Vagina (tissue), 2 donors: ENCODE measurements at places on chromosomes 12 and 14.

DNA sequence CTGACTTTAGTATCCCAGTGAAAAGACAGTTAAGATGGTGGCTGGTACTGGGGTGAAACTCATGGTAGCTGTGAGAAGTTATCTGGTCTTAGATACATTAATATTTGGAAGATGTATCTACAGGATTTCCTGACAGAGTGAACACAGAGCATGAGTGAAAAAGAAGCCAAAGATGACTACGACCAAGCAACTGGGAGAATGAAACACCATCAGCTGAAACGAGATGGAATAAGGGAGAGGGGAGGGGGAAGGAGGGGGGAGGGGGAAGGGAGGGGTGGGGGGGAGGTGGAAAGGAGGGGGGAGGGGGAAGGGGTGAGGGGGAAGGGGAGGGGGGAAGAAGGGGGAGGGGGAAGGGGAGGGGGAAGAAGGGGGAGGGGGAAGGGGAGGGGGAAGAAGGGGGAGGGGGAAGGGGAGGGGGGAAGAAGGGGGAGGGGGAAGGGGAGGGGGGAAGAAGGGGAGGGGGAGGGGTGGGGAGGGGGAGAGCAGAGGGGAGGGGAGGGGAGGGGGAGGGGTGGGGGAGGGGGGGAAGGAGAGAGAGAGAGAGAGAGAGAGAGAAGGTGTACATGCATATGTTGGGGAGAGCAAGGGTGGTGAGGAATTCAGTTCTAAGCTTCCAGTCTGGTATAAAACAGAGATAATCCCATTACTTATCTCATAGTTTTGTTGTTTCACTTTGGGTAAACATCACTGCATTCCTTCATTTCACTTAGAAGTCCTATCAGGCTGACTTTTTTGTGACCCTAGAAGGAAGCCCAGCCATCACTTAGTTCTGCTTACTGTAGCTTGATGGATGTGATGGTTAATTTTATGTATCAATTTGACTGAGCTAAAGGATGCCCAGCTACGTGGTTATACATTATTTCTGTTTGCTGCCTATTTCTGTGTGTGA lies 73.9 kb downstream of the SPPL3 start:
- no peak for DNase-seq

GRCh38 chr12:89636776-89637160 lies 71.9 kb downstream of the ATP2B1 start:
- DNase-seq = no peak

- no peak for DNase-seq
These were observed 72.8 kb downstream of the TTC7B start for GRCh38 chr14:90743425-90743824.

DNA sequence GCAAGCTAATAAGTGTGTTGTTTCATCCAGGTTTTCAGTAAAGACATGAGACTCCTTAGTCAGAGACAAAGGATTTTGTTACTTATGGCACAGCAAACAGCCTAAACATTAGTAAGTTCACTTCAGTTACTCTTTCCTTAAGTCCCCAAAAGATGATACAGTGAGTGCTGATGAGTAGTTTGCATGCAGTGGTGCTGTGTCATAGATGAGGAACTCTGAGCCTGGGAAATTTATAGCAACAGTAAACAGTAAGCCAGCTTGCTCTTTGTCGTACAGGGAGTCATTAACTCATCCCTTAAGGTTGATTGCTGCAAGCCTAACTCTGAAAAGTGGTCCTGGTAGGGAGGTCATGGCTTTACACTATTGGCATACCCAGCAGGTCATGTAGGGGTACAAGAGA lies 208.6 kb upstream of the OR4E1 start:
- no peak for DNase-seq

DNA sequence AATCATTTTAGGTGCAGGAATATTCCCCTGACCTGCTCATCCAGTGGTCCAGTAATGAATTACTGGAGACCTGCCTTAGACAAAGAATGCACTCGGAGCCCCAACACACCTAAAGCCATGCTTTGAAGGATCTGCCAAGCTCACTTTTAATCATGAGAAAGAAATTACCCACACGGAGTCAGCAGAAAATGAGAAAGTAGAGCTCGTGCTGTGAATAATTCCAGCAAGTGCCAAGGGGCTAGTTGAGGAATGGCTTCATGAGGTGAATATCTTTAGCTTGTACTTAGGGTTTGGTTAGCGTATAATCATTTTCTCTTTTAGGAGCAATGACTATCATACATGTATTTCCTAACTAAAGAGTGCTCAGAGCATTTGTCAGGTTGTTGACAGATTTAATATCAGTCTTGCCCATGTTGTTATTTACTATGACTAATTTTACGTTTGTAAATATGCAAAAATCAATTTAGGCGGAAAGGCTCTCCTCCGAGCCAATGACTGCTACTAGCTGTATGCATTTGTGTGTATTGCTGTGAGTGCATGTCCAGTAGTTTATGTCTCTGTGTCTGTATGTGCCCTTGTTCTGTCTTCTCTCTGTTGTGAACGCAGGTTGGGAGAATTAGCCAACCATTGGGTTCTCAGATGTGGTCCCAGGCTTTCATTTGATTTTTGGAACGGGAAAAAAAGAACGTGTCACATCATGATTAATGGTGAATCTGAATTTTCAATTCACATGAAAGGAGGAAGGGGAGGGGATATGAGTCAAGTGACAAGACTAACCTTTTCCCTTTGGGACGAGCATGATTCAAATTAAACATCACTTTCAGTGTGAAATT lies 98.4 kb downstream of the RMST start:
- DNase-seq = no peak

DNA sequence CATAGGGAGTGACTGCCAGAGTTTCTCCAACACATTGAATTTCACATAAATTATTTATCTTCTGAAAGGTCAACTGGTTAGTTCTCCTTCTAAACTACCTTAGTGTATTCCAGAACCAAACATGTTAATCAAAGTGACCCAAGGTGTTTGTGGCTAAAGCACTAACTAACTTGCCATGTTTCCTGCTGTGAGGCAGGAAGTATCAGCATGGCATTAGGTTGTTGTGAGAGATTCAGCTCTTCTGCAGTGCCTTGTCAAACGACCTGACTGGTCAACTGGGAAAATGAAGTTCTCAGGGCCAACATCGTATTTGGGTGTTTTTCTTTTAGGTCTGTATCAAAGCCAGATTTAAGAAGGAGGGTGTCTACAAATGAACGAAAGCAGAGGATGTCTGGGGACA lies 448.1 kb downstream of the APAF1 start:
- no peak for DNase-seq

GRCh38 chr12:124264089-124264795 lies 30.7 kb upstream of the RFLNA start:
- no peak for DNase-seq
